GM12878 (cell line): ENCODE measurements at places on chromosomes 2 and 18. TPM values are rescaled to one million over a fixed set of nuclear protein-coding genes. Genes with fewer than 3 reads are reported as not detected.
A peak's percentile ranks its signal among the peaks of the same experiment; 100 is the strongest.

Gene ANTXR1
- total RNA-seq: 0.26 and 0.32 TPM in 2 replicates

Gene TAF1B
- total RNA-seq: 10.6 and 12.4 TPM in 2 replicates

Gene DCDC2C
- not detected in 2 replicates for total RNA-seq

DNA sequence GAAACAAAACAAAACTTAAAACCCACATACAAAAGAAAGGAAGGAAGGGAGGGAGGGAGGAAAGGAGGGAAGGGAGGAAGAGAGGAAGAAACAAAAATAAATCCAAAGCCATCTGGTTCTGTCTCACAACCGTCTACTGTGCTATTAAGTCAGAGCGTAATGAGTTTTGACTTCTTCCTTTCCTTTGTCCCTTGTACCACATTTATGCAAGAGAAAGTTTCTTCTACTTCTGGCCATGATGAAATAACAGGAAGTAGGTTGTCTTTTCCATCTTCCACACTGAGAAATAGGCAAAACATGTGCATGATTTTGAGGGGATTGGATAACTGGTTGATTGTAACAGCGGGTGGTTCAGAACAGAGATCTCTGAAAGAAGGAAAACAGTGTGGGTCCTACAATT lies 121.4 kb downstream of the CTAGE1 start:
- no peak for DNase-seq

Gene ATIC
- 289 and 300 TPM in 2 replicates for total RNA-seq

DNA sequence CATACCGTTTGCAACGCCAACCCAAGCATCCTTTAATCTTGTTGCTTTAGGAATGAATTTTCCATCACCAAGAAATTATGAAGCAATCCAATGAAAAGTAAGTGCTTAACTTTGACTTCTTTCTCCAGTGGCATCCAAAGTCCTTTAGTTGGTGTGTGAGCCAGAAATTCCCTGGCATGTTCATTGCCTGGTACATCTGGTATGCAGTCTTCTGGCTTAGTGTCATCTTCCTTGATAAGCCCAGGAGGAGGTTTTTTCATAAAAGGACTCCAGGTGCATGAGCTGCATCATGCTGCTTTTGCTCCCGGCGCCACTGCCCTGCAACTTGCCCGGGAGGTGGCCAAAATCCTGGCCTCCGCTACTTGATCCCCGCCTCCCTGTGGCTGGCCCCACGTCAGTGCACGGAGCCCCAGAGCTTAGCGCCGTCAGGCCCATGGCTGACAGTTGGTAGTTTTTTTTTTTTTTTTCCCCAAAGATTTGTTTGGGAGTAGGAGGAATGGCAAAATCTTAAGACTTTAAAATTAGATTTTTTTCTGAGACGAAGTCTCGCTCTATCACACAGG lies 58.7 kb downstream of the PUM2 start:
- no peak for DNase-seq

Gene GALR1
- not detected in 2 replicates for total RNA-seq

Gene TDRD15
- not detected in 2 replicates for total RNA-seq

DNA sequence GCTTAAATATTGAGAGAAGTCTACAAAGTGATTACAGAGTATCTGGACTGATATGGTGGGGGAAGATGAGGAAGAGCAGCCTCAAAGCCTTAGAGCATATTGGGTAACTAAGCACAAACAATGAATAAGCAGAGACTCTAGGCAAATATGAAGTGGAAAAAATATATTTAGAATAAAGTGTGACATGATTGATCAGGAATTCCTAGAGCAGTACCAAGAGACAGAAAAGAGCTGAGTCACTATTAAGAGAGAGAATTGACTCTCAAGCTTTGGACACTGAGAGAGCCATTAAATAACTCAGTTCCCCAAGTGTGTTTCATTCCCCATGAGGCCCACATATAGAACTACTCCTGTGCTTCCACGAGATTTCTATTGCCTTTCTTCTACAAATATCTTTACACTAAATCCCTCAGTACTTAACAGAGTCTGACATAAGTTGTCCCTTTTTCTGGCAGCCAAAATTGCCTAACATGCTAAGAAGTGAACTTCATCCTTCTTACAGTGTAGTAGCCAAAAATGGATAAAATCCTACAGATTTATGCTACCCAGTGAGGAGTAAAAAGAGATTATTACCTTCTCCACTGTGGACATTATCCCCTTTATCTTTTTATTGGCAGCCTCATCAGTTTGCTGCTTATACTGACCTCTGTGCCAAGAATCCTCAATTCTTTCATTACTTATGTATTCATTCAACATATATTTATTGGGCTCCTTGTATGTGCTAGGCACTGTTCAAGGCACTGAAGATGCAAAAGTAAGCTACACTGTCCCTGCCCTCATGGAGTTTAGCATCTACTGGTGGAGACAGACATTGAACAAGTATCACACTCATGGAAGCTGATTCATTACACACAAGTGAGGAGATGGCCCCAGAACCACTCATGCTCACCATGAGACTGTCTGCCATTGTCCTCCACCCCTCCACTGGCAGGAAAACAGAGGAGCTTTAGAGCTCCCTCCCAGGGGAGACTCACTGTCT lies 45.4 kb downstream of the SLC40A1 start:
- DNase-seq: no peak

DNA sequence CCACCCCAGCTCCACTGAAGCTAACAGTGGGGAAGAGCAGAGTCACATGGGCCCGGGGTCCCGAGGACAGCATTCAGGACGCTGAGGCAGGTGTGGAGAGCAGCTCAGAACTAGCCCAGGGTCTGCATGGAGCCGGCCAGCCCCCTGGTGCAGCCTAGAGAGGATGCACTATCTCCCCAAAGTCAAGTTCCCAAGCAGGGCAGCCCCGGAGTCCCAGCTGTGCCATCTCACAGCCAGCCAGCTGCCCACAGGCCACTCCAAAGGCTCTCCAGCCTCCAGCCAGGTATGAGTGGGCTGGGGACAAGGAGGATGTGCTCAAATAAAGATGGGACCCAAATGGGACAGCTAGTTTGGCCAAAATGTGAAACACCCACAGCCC lies 41.0 kb downstream of the BIN1 start:
- no peak for DNase-seq

Gene SP140
- 106 and 113 TPM in 2 replicates for total RNA-seq

GRCh38 chr2:113846429-113846828 lies 43.5 kb upstream of the ACTR3 start:
- no peak for DNase-seq

Gene R3HDM1
- total RNA-seq: 55.2 and 55.5 TPM in 2 replicates

GRCh38 chr2:104878863-104879512 lies 25.1 kb downstream of the POU3F3 start:
- no peak for DNase-seq

Gene PHLPP1
- 4.8 and 7.0 TPM in 2 replicates for total RNA-seq

DNA sequence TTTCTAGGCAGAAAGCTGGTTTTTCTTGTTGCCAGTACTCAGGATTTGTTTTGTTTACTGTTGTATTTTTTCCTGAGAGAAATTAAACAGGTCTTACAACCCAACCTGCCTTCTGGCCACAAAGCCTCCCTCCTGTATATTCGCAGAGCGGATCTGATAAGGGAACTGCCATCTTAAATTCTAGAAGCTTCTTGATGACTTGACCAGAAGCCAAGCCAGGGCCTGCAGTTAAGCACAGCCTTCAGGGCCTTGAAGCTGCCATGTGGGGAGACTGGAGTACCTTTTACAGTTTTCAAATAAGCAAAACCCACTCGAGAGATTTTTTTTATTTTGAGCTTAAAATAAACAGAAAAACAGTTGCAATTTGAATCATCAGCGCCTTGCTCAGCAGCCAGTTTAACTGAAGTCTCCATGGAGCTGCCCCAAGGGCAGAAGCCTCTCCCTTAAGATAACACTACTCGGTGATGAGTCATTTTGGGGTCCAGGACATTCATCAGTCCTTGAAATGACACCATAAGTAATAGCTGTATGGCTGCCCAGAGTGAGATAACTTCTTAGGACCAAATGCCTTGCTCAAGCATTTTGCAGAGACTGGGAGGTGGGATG lies 51.5 kb upstream of the PHLPP1 start:
- DNase-seq: peak; percentile 35

Gene CCDC178
- not detected in 2 replicates for total RNA-seq

Gene PAIP2B
- total RNA-seq: 0.41 and 0.45 TPM in 2 replicates

- no peak for DNase-seq
Measured at GRCh38 chr2:131966256-131966655, 195.5 kb downstream of the ANKRD30BL start.

DNA sequence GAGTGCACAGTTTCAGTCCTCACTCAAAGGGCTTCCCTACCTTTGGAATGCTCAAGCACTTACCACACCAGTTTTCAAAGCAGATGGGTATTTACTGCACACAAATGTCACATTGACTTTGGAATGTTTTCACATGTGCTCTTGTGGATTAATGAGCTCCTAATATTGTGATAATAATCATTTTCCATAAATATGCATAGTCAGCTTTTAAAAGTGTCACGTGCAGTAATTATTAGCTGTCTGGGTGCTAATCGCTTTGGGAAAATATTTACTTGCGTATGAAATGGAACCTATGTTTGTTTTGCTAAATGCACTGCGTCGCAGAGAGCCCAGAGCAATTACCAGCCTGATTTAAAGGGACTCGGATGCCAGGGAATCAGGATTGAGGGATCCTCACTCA lies 229.3 kb downstream of the SMAD2 start:
- DNase-seq: no peak

DNA sequence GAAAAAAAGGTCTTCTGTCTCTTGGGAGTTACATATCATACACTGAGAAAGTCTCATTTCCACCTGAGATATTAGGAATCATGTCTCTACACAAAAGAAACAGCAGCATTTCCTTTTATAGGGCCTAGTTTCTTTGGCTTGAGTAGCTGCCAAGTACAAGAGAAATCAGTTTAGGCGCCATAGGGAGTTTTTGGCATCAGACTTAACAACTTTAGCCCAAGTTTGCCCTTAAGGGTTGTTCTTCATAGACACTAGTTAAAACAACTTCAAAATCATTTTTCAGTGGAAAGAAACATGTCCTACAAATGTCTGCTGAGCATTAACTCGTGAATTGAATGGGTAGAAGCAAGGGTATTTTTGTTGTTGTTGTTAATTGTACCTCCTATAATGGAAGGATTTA lies 587.0 kb upstream of the DSEL start:
- DNase-seq: no peak

DNA sequence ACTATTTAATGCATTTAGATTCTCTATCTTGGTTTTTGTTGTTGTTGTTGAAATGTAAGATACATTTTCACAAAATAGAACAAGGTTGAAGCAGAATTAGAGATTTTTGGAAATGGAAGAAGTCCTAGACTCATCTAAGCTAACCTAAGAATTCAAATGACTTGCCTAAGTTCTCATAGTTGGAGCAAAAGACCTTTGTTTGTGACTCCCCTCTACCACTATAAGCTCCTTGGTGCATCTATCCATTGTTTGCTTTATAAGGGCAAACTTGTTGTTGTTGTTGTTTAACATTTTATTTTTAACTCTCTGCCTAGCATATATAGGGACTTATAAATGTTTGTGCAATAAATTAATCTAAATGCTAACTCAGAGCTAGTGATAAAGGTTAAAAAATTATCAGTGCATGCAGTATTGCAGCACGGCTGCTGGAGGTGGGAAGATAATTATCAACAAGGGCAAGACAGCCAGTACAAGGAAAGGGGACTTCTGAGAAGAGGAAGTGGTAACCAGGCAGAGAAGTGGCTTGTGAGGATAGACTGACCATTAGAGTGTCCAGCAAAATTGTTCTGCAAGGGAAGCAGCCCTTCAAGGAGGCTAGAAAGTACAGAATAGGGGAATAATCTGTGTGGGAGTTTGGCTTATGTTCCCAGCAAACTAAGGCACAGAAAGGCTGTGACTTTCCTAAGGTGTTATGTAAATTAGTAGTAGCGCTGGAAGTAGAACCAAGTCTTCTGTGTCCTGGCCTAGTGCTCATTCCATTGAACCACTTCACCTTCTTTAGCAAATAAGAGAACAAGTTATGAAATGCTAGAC lies 38.1 kb upstream of the ACYP2 start:
- DNase-seq: no peak

DNA sequence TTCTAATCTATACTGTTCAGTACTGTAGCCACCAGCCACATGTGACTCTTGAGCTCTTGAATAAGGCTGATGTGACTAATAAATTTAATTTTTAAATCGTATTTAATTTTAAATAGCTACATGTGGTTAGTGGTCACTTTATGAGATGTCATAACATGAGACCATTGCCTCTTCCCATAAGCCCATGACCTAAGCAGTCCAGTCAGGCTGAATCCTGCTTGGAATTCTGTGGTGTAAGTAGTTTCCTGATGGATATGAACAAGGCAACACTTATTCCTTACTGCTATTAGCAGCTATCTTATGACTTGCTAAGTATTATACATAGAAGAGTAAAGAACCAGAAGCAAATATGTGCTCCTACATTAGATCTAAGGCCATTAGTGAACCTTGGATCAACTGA lies 150.0 kb downstream of the DIS3L2 start:
- no peak for DNase-seq
